Fibroblast of skin of right quadriceps (primary cell): ENCODE measurements at places on chromosomes 12 and 14.

- DNase-seq = no peak
These were observed 3.6 kb upstream of the ISM2 start for GRCh38 chr14:77502109-77502782.

DNA sequence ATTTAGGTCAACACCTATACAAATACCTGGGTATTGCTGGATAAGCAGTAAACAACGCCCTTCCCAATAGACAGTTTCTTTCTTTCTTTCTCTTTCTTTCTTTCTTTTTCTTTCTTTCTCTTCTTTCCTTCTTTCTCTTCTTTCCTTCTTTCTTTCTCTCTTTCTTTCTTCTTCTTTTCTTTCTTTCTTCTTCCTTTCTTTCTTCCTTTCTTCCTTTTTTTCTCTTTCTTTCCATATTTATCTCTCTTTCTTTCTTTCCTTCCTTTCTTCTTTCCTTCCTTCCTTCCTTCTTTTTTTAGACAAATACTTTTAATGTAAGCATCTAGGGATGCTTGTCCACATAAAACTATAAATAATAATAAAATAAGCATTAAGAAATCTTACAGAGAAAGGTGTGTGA lies 123.2 kb downstream of the KCNK10 start:
- DNase-seq = no peak

DNA sequence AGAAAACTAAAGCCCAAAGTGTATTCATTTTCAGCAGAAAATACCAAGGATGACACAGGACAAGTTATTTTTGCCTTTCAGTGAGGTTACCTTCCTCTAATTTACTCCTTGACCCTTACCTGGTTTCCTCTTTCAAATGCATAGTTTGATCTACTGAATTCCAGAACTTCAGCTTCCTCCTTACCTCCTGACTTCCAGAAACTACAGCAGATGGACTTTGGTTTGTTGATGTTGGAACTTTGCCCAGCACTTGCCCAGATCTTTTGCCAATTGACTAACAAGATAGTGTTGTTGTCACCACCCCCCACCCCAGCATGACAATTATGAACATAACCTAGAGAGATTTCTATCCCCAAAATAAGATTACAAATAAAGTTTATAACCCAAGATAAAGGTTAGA lies 63.2 kb downstream of the NAV3 start:
- peak; percentile 9 for DNase-seq

DNA sequence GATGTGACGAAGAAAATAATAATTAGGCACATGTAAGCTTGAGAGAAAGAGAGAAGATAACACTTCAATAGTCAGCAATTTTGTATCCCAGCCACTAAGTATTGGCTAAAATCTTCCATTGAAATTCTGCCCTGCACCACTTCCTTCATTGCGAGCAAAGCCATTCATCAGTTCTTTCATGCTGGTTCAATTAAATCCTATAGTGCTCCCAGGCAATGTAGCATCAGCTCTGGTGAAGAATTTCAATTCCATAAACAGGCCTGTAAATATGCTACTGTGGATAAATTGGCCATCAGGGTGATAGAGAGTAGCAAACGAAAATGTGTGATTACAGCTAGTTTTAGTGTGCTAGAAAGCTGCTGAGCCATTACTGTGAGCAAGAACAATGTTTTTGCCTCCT lies 24.7 kb downstream of the RPL10L start:
- no peak for DNase-seq

DNA sequence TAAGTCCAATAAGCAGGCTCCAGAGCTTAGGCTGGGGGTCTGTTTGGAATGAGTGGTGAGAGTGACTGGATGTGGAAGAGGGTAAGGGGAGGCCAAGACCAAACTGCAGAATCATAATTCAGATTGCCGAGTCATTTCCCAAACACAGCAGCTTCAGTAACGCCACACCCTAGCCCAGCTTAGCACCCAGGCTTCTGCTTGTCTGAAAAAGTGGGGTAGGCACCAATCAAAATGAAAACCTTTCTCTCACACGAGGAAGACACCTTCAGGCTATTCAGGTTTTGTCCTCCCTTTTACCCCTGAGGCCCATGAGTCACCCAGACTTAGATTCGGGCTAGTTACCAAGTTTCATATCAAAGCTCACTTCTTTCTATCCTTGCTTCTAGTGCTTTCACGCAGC lies 306.1 kb downstream of the DAD1 start:
- no peak for DNase-seq

DNA sequence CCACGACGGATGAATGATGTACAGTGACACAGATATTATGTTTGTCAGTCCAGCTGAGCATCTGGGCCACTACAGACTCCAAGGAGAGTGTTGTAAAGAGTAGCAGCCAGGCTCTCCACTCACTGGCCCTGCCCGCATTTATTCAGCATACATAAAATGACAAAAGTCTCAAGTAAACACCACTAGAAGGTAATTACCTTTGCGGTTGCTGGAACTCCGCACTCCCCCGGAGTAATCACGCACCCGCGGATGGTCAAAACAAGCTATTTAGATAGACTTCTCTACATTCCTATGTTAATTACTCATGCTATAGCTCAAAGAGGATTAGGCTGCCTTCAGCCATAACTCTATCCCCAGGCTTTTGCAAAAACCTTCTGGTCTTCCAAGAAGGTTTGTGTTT lies 18.8 kb upstream of the STRAP start:
- DNase-seq = peak; percentile 62

DNA sequence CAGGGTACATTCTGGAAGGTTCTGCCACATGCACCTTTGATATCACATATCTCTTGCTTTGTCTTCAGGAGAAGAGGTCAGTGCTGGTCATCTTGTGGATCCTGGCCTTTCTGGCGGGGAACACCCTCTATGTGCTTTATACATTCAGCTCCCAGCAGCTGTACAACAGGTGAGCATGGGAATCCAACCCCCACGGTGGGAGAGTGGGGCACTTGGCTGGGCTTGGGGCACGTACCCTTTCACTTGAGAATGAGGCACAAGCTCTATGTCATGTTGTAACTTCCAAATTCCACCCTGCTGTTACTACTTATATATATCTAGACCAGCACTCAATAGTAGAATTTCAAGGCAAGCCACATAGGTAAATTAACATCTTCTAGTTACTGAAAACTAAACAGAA lies 28.6 kb downstream of the RNFT2 start:
- DNase-seq = no peak

DNA sequence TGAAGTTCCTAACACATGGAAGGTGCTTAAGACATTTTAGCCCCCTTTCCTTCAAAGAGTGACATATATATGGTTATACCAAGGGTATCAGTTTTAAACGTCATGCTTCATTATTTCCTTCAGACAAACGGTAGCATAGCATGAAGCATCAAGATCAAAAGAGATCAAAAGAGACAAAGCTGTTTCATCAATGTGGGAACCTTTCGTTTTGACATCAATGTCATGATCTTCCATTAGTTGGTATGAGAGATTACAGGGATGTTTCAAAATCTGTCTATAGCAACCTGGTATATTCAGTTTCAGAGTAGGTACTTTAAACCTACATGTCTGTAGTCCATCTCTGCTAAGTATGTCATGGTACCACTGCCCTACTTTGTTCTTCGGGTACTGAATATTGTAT lies 28.3 kb downstream of the PUS7L start:
- DNase-seq = no peak

- DNase-seq = no peak
These were observed 23.1 kb upstream of the WDR20 start for GRCh38 chr14:102116361-102117180.

DNA sequence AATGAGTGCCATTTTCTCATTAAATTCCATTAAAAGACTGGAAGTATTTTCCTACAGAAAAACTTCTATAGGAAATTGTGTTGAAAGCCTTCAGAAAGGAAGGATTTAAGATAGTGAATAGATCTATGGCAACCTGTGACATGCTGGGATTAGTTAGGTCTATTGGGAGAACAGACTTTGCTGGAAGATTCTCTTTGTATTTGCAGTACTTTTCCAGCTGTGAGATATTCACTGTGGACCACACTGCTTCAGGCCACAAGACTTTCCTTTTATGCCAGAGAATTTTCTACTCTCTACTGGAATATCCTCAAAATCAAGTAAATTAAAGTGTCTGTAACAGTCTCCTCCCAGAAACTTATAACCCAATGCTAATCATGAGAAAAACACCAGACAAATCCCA lies 136.2 kb downstream of the MYRFL start:
- no peak for DNase-seq

GRCh38 chr14:68951800-68952530 lies 27.1 kb downstream of the ACTN1 start:
- DNase-seq = no peak

DNA sequence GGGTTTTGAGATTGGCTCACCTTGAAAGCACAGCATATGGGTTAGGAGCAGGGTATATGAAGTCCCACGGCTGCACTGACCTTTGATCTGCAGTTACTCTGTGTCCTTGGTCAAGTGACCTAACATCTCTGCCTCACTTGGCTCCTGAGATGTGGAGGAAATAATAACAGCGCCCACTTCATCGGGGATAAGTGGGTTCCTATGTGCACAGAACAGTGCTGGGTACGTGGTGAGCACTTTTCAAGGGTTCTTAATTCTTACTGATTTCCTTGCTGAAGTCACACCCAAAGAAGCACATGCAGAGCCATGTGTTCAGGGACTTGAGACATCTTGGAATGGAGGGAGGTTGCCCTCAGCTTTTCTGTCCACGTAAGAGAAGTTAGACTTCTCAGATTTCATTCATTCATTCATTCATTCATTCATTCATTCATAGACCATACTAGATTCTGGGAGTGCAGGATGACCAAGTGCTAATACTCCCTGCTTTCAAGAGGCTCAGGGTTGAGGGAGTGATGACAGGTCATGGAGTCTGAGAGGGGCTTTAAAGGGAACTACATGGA lies 39.4 kb downstream of the ADGRD1 start:
- DNase-seq = no peak

DNA sequence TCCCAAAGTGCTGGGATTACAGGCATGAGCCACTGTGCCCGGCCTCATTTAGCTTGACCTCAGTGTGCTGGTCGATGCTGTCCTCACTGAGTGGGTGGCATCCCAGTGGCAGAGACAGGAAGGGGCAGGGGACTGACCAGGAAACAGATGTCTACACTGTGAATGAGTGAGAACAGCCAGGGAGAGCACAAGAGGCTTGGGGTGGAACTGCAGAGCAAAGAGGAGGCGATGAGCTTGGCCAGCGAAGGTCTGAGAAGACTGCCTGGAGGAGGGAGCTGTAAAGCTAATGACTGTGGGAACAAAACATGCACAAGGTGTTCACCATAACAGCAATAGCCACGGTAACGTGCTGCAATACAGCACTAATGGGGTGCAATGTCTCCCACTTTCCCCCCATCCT lies 57.2 kb upstream of the BEGAIN start:
- DNase-seq = no peak

GRCh38 chr14:49687942-49688700 lies at the start of gene POLE2:
Gene POLE2, minus strand, starts transcription at chr14:49688214. Its CDS starts 11 bp downstream, at chr14:49688203.
- peak; percentile 75 for DNase-seq

DNA sequence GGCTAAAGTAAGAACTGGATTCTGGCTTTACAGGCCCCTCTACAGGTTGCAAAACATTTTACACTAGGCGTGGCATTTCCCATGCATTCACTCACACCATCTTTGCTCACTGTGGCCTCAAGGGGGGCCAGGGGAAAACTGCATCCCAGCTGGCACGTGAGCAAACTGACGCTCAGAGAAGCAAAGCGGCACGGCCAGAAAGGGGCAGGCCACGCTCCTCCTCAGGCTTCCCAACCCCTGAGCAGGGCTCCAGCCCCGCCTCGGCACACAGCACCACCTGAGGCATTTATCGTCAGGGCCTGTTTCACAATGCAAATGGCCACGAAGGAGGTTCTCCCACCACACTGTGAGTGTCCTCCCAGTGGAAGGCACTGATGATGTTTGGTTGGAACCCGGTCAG lies 90.8 kb downstream of the BCL11B start:
- DNase-seq = no peak

- peak; percentile 59 for DNase-seq
These were observed 259.6 kb downstream of the AKAP6 start for GRCh38 chr14:32588448-32589320.

DNA sequence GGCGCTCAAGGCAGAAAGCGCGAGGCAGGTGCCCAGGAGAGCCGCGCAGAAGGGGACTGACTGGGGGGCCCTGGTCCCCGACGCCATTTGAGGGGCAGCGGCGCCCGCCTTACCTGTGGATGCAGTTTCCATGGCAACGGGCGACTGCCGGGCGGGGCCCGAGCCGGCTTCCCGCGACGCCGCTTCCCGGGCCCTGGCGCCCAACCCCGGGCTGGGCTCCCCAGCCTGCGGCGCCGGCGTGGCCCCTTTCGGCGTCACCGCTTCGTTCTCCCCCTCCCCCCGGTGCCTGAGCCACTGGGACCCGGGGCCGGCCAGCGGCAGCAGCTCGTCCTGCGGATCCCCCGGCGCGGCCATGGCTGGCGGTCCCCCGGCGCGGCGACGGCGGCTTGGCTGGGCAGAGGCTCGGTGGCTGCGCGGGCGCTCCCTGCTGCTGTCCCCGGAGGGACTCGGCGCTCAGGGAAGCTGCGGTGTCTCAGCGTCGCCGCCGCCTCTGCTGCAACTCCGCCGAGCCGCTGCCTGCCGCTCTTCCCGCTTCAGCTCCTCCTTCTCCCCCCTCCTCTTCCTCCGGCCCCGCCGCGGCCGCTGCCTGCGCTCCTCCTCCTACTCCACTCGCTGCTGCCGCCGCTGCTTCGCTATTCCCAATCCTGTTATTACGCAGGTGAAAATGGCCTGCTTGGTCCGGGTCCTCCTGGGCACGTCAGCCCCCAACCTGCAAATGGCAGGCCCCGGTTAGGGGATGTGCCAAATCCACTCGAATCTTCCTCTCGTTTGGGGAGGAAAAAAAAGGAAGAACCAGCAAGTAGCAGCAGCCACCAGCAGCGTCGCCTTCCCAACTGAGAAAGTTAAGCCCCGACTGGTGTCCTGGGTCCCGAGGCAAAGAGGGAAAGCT lies at the start of gene RTN1:
Gene RTN1, minus strand, starts transcription at position 500 of the 889 bp plus-strand sequence. Its CDS starts 146 bp downstream, at position 354.
- DNase-seq = peak; percentile 40

GRCh38 chr12:132176385-132176919 lies 32.2 kb downstream of the NOC4L start:
- no peak for DNase-seq

DNA sequence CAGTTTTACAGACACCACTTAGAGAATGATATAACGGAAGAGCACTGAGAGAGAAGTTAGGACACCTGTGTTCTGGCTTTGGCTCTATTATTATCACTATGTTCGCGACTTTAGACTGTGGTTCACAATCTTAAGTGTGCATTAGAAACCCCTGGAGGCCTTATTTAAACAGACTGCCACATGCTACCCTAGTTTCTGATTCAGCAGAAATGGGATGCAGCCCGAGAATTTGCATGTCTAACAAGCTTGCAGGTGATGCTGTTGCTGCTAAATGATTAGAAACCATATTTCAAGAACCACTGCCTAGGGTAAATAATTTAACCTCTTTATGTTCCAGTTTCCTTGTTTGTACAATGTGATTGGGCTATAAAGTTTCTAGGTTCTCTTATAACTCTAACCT lies 3.6 kb upstream of the RAD51AP1 start:
- no peak for DNase-seq

GRCh38 chr12:127297327-127297726 lies 969.6 kb upstream of the TMEM132C start:
- DNase-seq = no peak

DNA sequence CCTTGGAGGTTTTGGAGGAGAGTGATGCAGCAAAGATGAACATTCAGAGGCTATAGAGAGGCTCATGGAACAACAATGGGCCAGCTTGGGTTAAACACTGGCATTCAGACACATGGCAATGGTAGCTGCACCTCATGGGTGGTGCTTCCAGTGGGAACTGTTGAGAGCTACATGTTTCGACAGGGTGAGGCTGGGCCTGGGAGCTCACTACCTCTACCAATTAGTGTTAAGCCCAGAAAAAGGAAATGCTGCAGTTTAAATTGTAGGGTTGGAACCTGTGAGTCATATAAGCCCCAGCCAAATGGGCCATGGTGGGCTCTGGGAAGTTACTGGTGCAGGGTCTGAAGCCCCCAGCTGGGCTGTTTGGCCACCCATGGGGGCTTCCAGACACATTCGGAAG lies 279.7 kb downstream of the ZFP36L1 start:
- no peak for DNase-seq
